Activated CD4-positive, alpha-beta T cell treated with anti-CD3 and anti-CD28 coated beads, Interleukin-2, amount 10 ng/mL, durations not matched to agents 7 days and 5 days (primary cell): ENCODE measurements at places on chromosomes 11 and 22.

- no peak for DNase-seq
Observed at GRCh38 chr11:637593-638521, 788 bp downstream of the DRD4 start.

GRCh38 chr22:28983788-28984441 lies 77.7 kb downstream of the C22orf31 start:
- DNase-seq, result no peak

DNA sequence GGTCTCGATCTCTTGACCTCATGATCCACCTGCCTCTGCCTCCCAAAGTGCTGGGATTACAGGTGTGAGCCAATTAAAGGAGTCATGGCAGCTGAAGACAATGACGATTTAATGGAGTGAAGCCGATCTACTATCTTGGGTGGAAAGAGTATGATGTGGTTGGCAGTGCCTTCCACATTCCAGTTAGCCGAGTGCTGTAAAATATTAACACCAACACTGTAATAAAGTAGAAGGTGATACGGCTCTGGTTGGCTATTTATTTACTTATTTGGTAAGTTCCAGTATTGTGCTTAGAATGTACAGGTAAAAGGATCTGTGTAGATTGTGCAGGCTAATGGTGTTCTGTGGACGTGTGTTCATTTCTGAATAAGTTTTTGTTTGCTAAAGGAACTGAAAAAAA lies 149.6 kb upstream of the MTMR2 start:
- DNase-seq, result no peak

DNA sequence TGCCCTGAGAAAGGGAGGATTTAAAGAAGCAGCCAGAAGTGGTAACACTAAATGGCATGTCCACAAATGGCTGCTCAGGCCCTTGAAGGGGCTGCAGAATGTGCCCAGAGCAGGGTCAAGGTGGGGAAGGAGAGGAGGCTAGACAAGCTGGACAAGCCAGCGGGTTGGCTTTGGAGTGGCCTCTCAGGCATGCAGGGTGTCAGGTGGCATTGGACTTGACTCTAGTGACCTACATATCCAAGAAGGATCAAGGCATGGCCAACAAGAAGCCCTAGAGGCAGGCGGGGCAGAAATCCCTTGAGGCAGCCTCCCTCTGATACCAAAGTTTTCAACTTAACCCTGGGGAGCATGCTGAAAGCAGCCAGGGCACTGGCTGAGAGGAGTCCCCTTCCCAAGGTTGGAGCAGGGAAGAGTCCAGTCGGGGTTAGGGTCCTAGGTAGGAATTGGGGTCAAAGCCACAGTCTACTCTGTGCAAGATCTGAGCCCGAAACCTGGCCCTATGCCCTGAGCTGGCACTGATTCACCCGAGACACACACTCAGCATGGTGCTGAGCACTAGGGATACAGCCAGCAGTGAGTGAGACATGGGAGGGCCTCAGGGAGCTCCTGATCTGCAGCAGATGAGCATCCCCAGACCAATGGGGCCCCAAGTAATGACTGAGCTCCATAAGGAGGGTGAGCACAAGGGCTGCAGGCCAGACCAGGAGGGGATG lies 95.8 kb upstream of the ASPHD2 start:
- DNase-seq, result no peak

- no peak for DNase-seq
Observed at GRCh38 chr11:130997278-130997677, 81.0 kb upstream of the SNX19 start.

DNA sequence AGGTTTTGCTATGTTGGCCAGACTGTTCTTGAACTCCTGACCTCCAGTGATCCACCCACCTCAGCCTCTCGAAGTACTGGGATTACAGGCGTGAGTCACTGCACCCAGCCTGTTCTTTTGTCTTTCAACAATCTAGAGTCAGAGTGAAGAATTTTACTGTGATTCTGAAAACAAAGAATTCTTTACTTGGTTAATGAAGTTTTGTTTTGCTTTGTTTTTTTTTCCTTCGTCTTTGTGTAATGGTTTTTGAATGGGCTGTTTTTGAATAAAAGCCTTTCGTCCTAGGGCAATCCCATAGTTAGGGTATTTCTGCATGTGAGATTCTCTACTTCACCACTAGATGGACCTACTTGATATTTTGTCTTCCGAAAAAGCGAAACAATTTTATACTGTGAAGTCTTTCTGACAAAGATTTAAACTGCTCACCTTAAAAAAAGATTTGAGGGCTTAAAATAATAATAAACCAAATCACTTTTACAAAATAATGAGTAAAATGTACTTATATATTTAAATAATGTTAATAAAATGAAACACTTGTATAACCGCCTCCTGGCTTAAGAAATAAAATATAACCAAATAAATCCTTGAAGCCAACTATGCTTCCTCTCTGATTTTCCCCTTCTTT lies 43.4 kb upstream of the SC5D start:
- DNase-seq, result no peak

DNA sequence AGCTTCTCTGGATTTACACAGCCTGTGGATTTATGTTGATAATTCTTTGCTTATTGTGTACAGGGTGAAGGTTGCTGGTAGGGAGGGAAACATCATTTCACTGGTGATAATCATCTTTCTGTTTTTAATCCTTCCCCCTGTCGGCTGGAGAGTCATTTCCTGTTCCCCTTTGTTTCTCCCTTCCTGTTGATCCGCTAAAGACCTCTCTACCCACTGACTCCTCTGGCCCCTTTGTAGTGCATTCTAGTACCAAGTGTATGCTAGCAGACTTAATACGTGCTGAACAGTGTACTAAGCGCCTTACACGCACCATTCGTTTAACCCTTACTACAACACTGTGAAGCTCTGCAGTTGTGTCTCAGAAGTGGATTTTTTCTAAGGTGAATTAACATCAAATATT lies 19.0 kb upstream of the OR9Q1 start:
- DNase-seq, result no peak

- no peak for DNase-seq
Observed at GRCh38 chr22:35480627-35481550, 59.7 kb upstream of the RASD2 start.

GRCh38 chr11:27973851-27974536 lies 134.0 kb downstream of the KIF18A start:
- no peak for DNase-seq

DNA sequence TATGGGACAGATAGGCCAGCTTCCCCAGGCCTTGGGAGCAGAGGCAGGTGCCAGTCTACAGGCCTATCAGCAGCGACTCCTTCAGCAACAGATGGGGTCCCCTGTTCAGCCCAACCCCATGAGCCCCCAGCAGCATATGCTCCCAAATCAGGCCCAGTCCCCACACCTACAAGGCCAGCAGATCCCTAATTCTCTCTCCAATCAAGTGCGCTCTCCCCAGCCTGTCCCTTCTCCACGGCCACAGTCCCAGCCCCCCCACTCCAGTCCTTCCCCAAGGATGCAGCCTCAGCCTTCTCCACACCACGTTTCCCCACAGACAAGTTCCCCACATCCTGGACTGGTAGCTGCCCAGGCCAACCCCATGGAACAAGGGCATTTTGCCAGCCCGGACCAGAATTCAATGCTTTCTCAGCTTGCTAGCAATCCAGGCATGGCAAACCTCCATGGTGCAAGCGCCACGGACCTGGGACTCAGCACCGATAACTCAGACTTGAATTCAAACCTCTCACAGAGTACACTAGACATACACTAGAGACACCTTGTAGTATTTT lies 26.6 kb upstream of the L3MBTL2 start:
- DNase-seq, result no peak

- DNase-seq, result no peak
Observed at GRCh38 chr11:3202759-3203158, 15.9 kb downstream of the MRGPRG start.

DNA sequence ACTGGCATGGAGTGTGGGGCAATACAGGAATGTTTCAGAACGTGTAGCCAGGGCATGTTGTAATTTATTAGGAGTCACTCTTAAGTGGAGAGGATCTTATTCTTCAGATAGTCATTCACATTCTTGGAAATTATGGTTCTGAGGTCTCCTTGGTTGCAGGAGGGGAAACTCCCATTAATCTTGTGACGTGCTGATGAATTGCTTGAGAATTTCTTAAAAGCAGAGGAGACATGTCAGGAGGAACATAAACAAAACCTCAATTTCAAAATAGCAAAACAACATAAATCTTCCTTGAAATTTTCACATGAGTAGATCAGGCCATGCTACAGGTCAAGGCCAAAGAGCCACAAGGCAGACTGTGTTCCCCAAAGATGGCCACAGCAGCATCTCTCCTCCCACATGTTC lies 50.4 kb downstream of the ADM start:
- no peak for DNase-seq

DNA sequence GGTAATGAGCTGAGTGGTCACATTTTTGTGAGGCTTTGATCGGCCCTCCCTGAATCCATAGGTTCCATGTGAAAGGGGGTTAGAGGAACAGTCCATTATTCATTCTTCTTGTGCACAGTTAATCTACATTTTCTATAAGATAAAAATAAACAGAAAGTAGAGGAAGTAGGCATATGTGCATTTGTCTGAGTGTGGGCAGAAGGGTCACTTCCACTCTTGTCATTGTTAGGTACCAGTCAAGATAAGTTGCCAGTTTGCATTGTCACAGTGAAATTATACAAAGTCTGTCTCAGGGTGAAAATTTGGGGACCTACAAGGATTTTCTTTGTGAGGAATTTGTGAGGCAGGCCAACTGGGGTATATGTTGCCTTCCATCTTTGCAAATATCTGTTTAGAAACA lies 4.6 kb upstream of the APOL4 start:
- no peak for DNase-seq

DNA sequence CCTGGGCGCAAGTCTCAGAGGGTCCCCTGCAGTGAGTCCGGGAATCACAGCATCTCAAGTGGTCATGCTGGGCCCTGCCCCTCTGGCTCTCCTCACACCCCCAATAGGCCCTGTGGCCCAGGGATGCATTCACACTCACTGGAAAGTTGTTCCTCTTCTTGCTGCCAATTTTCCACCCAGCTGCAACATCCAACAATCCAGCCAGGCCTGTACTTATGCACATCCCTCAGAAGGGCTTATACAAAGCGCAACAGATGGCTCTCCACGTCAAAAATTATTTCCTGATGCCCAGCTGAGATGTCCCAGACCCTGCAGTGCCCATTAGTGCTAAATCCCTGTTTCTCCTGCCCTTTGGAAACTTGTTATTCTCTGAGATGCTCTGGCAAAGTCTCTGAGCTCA lies 407.8 kb upstream of the NARS2 start:
- no peak for DNase-seq
